ENCODE measurements at places on chromosomes 12 and 14.

DNA sequence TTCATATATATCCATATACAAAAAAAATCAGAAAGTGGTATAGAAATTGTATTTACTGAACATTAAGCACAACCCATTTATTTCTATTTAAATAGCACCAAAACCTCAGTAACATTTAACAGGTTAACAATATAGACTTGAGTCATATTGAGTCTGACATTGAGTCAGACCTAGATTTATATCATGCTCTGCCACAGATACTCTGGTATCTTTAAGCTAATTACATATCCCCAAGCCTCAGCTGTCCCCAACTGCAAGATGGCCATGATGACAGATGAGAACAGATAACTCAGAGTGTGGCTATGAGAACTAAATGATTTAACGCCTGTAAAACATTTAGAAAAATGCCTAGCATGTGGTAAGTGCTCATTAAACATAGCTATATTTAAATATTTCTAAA lies 40.3 kb downstream of the IFNG start:
- DNase-seq = no peak

- no peak for DNase-seq
Observed at GRCh38 chr14:60989599-60989998, 8.6 kb downstream of the SLC38A6 start.

DNA sequence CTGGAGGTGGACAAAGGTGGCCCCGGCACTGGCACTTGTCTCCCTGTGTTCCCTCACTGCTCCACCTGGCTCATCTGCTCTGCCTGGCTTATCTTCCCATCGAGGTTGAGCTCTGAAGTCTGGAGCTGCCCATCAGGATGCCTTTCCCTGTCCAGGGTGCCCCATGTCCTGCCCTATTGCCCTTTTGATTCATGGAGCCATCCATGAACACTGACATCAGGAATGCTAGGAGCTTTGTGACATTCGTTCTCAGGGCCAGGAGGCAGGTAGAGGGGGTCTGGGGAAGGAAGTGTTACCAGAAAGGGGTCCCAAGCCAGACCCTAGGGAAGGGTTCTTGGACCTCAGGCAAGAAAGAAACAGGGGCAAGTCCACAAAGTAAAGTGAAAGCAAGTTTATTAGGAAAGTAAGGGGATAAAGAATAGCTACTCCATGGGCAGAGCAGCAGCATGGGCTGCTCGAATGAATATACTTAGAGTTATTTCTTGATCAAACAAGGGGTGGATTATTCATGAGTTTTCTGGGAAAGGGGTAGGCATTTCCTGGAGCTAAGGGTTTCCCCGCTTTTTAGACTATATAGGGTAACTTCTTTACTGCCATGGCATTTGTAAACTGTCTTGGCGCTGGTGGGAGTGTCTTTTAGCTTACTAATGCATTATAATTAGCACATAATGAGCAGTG lies 51.6 kb downstream of the RIN3 start:
- no peak for DNase-seq

DNA sequence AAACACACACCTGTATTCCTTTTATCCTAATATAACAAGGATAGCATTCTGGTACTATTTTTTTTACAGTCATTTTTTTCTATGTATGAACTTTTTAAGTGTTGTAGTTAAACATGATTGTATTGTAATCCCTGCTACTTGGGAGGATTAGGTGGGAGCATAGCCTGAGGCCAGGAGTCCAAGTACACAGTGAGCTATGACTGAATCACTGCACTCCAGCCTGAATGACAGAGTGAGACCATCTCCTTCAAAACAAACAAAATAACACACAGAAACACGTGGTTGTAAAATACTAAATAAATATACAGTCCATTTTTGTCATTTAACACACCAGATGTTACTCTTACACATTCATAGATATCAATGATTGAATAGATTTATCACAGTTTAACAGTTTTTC lies 56.9 kb downstream of the MAP4K5 start:
- no peak for DNase-seq

DNA sequence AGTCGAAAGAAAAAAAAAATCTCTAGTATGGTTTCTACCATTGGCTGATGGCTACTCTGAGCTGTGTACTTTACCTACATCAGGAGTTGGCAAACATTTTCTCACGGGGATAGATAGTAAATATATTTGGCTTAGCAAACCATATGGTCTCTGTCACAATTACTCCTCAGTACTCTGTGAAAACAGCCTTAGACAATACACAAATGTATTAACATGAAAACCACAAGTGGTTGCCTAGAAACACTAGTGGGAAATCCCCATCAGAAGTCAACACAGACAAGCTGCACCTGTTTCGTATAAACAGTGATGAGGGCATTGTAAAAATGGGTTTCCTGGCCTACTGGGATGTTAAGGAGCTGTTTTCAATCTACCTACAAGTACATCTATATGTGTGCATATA lies 84.6 kb upstream of the NAV3 start:
- DNase-seq = peak; percentile 96

DNA sequence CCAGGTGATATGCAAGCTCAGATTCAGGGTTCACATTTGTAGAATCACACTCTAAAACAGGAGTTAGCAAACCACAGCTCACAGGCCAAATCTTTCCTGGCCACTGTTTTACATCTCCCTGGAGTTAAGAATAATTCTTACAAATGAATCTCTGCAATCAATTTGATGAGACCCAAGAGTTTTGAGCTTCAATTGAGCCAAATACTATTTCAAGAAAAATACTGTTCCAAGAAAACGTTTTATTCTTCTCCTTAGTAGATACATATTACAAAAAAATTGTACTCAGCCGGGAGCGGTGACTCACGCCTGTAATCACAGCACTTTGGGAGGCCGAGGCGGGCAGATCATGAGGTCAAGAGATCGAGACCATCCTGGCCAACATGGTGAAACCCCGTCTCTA lies 2.5 kb downstream of the PTGDR start:
- DNase-seq = no peak

- no peak for DNase-seq
Observed at GRCh38 chr14:91877376-91877915, 10.1 kb upstream of the TC2N start.

DNA sequence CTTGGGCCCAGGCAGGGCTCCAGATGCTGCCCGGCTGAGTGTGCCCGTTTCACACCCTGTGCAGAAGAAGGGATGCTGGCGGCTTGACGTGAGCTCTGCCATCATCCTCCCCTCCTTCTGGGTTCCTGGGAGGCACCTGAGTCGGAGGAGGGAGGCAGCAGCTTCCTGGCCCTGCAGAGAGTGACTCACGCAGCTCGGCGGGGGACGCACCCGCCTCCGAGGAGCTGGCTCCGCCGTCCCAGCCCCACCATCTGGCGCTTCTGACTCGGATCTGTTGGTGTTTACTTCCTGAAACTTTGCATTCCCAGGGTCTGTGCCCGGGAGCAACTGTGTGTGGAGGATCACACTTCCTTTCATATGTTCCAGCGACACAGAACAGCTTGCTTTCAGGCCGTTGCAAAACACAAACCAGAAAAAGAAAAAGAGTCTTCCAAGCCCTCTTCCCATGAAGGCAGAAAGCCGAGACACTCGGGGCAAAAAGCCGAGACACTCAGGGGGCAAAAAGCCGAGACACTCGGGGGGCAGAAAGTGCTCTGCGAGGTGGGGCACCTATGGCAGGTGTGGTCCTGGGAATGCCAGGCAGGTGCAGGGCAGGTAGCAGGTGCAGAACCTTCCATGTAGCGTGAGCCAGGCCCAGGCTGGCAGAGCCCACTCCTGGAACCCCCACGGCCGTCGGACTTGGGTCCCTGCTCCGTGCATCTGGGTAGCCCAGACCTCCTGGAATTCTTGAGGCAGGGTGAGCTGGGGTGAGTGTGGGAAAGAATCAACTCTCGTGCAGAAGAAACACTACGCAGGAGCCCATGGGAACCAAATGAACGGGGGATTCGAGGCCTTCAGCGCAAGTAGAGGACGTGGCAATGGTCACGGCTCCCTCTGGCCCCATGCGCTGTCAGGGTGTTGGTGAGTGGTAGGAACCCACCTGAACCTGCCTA lies 27.6 kb upstream of the GALNT9 start:
- DNase-seq = no peak

DNA sequence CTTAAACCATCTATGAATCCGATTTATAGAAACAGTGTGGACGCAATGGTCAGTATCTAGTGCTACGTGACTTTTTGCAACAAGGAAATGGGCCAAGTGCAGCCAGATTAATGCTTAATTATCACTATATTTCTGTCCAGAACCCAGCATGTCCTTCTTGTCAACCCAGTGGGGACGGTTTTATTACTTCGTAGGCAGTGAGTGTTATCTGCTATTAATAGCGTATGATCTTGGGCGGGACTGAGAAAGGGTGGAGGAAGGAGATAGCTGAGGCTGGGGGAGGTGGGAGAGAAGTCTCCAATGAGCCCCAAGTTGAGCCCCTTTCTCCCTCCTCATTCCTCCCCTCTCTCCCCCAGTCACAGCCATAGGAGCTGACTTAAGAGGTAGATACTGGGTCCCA lies 59.7 kb upstream of the FAM222A start:
- DNase-seq = no peak

- no peak for DNase-seq
Observed at GRCh38 chr12:18261273-18261672, at the start of gene PIK3C2G. TSS of gene PIK3C2G (plus strand) at chr12:18261518. CDS start at chr12:18282082, 20,564 bp downstream.
